ENCODE measurements at places on chromosomes 2 and 18.

DNA sequence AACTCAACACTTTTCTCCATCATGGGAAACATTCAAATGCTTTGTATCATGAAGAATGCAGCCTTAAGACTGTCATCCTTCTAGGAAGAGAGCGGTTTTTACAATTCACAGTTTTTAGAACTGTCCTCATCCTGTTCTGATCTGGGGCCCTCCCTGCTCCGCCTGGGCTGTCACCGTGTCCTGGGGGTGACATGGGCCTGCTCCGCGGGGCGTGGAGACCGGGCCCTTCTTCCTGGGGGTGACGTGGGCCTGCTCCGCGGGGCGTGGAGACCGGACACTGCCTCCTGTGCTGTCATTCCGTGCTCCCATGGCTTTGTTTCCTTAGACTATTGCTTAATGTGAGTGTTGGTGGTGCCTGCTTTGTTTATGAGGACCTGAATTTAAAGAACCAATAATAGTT lies 122.8 kb downstream of the TMEM18 start:
- DNase-seq = no peak

DNA sequence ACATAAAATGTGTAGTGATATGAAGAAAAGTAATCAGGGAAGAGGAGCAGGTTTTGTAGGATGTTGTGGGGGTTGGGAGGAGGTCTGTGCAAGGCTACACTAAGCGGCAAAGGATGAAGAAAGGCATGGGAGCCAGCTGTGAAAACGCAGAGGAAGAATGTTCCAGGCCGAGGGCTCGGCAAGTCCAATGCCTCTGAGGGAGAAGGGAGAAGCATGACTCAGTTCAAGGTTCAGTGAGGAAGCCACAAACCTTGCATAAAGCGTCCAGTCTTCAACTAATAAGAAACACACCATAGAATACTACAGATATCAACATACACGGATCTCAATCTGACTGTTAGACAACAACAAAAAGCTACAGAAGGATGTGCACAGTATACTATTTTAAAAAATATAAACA lies 16.2 kb downstream of the EPB41L3 start:
- DNase-seq = no peak

GRCh38 chr2:119011162-119011909 lies 69.3 kb downstream of the MARCO start:
- peak; percentile 90 for DNase-seq

DNA sequence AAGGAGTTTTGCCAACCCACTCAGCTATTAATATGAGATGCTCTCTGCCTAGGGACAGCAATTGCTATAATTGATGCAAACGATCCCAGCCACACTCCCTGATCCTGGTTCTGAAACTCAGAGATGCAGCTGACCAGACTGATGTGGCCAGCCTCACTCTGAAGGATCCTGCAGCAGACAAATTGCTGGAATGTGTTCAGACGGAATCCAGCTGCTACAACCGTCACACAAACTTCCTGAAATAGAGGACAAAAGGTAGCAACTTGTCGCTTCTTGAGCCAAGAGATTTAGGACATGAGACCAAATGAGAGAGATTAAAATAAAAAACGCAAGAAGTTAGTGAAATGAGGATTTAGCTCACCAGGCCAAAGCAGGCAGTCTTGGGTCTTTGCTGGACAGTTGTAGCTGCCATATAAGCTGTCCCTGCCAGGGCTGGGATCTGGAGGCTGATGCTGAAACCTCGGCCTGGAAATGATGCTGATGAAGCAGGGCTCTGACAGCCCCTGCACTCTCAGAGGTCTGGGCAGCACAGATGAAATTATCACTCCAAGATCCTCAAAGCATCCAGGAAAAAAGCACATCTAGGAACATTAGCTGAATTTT lies 8.3 kb upstream of the YWHAQ start:
- DNase-seq = no peak

GRCh38 chr2:3492951-3493614 lies 26.2 kb downstream of the ADI1 start:
- no peak for DNase-seq

DNA sequence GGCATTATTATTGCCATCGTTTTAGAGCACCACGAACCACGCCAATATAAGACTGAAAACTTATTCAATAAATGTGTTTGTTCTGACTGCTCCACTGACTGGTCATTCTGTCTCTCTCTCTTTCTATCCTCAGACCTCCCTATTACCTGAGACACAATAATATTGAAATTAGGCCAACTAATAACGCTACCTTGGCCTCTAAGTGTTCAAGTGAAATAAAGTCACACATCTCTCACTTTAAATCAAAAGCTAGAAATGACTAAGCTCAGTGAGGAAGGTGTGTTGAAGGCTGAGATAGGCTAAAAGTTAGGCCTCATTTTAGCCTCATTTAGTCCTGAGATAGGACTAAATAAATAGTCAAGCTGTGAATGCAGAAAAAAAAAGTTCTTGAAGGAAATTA lies 38.8 kb downstream of the G6PC2 start:
- no peak for DNase-seq

DNA sequence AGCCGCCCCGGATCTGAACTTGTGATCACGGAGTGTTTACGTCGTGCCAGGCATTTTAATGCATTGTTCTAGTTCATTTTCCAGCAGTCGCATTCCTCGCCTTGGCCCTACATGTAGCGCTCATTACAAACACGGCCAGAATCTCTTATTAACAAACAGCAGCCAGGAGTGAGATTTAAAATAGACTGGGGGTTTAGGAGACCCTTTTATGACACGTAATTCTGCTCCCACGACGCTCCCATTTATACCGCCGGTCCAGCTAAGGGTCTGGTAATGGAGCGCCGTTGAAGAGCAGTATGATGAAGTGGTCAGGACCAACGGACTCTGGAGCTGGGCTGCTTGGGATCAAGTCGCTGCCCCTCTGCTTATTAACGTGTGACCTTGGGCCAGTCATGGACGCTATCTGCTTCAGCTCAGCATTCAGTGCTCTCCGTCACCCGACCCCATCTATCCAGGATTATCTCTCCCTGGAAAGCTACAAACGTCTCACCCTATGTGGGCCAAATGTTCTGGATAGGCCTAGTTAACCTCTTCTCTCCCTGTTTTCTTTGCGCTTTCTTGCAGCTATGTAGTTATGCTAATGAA lies 745 bp downstream of the MSH2 start:
- no peak for DNase-seq

- no peak for DNase-seq
These were observed 46.6 kb downstream of the CDK15 start for GRCh38 chr2:201852878-201853415.

All from pancreas (tissue), 10 donors.